NCI-H774 (cell line): ENCODE measurements at places on chromosomes 12 and 14.

GRCh38 chr12:77954206-77954555 lies 123.5 kb downstream of the NAV3 start:
- no peak for DNase-seq

DNA sequence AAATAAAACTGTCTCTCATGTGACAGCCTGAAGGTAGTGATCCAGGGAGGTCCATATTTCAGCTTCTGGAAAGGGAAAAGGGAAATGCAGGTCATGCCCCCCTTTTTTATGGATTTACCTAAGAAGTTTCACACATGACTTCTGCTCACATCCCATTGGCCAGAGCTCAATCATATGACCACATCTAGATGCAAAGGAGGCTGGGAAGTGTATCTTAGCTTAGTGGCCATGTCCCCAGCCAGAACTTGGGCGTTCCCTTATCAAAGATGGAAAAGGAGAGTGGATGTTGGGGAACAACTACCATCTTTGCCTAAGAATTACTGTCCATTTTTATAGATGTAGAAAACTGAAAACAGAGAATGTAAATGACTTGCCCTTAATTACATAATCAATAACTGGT lies 26.5 kb upstream of the CRADD start:
- DNase-seq, result no peak

GRCh38 chr14:99702115-99702514 lies 18.0 kb downstream of the CYP46A1 start:
- no peak for DNase-seq

GRCh38 chr12:52022841-52023181 lies 16.1 kb downstream of the TAMALIN start:
- peak; percentile 68 for DNase-seq

GRCh38 chr12:19095756-19096480 lies 33.6 kb upstream of the PLEKHA5 start:
- DNase-seq, result no peak

GRCh38 chr12:19647806-19648556 lies 208.7 kb downstream of the AEBP2 start:
- DNase-seq, result no peak

DNA sequence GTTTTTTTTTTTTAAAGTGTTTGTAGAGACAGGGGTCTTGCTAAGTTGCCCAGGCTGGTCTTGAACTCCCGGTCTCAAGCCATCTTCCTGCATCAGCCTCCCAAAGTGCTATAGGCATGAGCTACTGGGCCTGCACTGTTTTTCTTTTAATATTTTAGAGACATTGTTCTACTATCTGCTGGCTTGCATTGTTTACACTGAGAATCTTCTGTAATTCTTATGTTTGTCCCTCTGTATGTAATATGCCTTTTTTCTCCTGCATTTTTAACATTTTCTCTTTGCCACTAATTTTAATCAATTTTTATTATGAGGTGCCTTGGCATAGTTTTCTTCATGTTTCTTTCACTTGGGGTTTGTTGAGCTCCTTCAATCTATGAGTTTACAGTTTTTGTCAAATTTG lies 15.4 kb upstream of the BCAT1 start:
- DNase-seq, result no peak
